ENCODE measurements at places on chromosomes 2 and 18. TPM values are rescaled to one million over a fixed set of nuclear protein-coding genes. Genes with fewer than 3 reads are reported as not detected.

DNA sequence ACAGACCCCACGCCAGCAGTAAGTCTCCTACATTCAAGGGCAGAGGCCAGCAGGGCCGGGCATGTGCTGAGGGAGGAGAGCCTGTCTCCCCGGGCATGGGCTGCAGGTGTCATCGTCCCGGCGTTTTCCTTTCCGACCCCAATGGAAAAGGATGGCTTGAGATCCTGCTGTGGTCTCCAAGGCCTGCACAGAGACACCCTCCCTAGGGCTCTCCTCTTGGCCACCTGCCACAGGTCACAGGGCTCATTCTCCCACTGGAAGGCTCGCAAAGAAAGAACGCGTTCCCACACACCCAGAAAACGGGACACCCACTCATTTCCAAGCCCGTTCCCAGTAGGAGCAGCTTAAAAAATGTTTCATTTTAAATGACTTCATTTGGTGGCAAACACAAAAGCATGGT is 41.0 kb downstream of the DIPK1C start:
- H3K4me1 ChIP-seq, result no peaks in the 10 kb centered on the region
- peak; percentile 44 for DNase-seq
- H3K36me3 ChIP-seq, result no peaks in the 10 kb centered on the region

IL1RN gene
- 0.30 TPM for total RNA-seq

C2orf74 gene
- 38.4 TPM for total RNA-seq

DNA sequence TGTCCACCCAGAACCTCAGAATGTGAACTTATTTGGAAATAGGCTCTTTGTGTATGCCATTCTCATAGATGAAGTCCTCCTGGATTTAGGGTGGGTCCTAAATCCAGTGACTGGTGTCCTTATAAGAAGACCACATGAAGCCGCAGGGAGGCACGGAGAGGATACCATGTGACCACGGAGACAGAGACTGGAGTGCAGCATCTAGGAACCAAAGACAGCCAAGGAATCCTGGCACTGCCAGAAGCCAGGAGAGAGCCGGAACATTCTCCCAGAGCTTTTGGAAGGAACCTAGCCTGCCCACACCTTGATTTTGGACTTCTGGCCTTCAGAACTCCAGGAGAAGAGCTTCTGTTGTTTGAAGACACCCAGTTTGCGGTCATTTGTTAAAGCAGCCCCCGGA is 49.7 kb downstream of the ARL4C start:
- peaks cover 46% of the 10 kb centered on the region for H3K4me1 ChIP-seq
- DNase-seq, result no peak
- H3K27me3 ChIP-seq, result no peaks in the 10 kb centered on the region
- no peak overlapping the region for H3K4me3 ChIP-seq

C18orf54 gene
- total RNA-seq, result 2.2 TPM

DNA sequence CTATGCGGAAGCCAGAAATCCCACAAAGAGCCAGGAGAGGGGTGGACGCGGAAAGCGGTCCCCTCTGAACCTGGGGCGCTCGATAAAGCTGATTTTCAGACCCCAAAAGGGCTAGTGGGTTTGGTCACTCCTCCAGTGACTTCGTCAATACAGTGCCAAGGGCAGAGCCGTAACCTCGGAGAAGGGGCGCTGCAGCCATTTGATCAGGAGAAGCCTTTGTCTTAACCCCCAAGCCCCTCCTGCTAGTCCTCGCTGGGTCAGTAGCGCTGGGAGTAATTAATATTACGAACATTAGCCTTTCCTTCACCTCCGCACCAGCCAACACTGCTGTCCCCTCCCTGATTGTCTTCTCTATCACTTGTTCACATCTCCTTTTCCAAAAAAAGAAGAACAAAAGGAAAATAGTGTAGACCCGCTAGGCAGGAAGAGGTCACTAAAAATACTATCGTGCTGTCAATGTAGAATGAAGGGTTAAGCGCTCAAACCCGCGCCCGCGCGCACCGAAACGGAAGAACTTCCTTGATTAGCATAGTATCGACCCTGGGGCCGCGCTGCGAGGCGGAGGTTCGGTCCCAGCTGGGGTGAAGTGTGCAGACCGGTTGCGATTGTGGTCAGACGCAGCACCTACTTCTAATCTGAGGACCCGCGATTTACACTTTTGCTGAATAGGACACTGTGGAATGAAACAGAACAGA is 63.2 kb upstream of the MAPRE2 start:
- H3K27me3 ChIP-seq, result no peaks in the 10 kb centered on the region
- DNase-seq, result peak; percentile 58
- no peaks in the 10 kb centered on the region for H3K36me3 ChIP-seq
- peak overlapping the region; percentile 50 for H3K27ac ChIP-seq
- H3K4me1 ChIP-seq, result peaks cover 11% of the 10 kb centered on the region
- peak overlapping the region; percentile 88 for H3K4me3 ChIP-seq

ECEL1 gene
- 0.25 TPM for total RNA-seq

GRCh38 chr2:128311216-128311754 is 7.4 kb downstream of the HS6ST1 start:
- H3K27me3 ChIP-seq, result no peaks in the 10 kb centered on the region
- peak; percentile 39 for DNase-seq
- H3K4me3 ChIP-seq, result no peak overlapping the region
- peaks cover 25% of the 10 kb centered on the region for H3K4me1 ChIP-seq
- H3K27ac ChIP-seq, result no peak overlapping the region

- H3K4me1 ChIP-seq, result no peaks in the 10 kb centered on the region
- H3K36me3 ChIP-seq, result no peaks in the 10 kb centered on the region
- H3K27ac ChIP-seq, result no peak overlapping the region
- no peaks in the 10 kb centered on the region for H3K27me3 ChIP-seq
- DNase-seq, result no peak
Observed at GRCh38 chr2:50088987-50089386, 934.7 kb upstream of the FSHR start.

DNA sequence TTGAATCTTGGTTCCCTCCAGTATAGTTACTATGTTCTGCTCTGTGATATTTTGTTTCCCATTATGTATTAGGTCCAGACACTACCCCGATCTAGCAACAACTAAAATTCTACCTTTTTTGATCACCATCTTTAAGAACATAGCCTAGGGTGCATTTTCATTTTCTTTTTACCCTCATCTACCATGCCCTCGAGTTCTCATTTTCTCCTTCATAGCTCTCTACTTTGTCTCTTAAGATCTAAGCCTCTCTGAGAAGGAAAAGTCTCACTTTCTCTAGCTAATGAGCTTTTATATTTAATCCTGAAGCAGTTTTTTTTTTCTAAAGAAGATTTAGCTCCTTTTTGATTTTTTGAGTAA is 1089.4 kb upstream of the SLC39A10 start:
- no peaks in the 10 kb centered on the region for H3K36me3 ChIP-seq
- no peak for DNase-seq
- no peak overlapping the region for H3K27ac ChIP-seq
- no peak overlapping the region for H3K4me3 ChIP-seq
- H3K27me3 ChIP-seq, result no peaks in the 10 kb centered on the region
- H3K4me1 ChIP-seq, result no peaks in the 10 kb centered on the region

LCT gene
- not detected for total RNA-seq

MAP3K19 gene
- not detected for total RNA-seq

MROH2A gene
- total RNA-seq, result not detected

DNA sequence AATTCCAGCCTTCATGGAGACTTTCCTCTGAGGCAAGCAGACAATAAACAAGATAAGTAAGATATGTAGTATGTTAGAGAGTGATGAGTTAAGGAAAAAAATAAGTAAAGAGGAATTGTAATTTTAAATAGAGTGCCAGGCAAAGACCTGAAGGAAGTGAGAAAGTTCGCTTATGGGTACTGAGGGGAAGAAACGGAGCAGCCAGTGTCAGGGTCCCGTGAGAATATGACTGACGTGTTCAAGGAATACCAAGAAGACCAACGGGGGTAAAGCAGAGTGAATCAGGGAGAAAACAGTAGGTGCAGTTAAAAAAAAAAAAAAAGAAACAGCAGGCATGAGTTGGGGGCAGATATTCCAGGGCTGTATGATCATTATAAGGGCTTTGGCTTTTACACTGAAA is 45.1 kb downstream of the ARHGEF33 start:
- no peaks in the 10 kb centered on the region for H3K27me3 ChIP-seq
- no peak for DNase-seq
- H3K27ac ChIP-seq, result no peak overlapping the region
- H3K4me1 ChIP-seq, result no peaks in the 10 kb centered on the region

Data from heart left ventricle (tissue), 16 donors.